ENCODE measurements at places on chromosomes 6 and 20.

DNA sequence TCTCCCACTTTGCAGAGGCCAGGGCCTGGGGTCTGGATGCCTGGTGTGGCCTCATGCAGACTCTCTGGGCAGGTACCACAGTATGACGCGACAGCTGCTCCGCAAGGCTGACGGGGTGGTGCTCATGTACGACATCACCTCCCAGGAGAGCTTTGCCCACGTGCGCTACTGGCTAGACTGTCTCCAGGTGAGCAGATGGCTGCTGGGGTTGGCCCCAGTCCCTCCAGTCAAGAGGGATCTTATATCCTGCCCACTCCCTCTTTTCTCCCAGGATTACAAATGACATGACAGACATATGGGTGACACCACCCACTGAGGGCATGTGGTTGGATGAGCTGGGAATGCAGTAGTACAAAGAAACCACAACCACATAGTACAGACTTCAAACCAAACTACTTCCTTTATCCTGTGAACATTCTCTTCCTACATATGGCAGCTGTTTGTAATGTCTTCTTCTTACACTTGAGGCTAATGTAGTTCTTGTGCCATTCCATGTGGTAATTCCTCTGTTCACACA is 29.9 kb downstream of the RAB44 start:
- peak; percentile 41 for DNase-seq

GRCh38 chr6:12570461-12571030 is 146.0 kb upstream of the PHACTR1 start:
- DNase-seq = no peak

DNA sequence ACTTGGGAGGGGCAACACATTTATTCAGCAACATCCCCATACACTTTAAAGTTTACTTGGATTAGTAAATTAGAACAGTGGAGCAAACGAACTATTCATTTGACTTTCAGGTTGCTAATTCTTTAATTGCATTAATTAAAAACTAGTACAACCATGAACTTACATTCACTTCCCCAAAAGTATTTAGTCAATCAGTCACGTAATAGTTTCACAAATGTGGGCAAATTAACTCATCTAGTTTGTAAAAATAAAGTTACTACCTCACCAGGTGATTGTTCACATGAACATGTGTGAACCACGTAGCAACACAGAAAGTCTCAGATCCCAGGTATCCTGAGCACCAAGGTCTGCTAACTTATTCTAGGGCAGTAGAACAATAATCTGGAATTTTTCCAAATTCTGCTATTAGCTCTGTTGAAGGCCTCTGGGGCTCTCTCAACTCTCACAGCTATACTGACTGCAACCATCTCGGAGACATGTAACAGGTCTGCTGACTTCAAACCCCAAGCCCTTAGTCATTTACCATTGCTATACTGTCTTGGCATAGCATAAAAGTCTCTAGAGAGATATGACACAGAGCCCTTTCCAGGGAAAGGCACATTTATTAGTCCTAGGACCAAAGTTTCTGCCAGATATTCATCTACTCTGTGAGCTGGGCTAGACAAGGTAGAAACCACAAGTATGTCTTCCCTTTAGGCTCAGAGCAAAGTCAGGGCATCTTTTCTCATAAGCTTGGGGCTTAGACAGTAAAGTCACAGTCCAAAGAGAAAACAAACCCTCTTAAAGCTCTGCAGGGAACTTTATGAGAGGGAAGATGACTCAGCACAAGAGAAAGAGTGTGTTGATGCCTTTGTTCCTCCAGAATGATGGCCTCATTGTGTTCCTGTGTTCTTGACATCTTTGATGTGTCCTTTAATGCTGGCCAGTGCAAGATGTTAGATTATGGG is 50.9 kb upstream of the CCDC28A start:
- DNase-seq = no peak

GRCh38 chr6:134261766-134262165 is 56.1 kb downstream of the SGK1 start:
- DNase-seq = no peak

- no peak for DNase-seq
Measured at GRCh38 chr6:152273002-152273401, 364.2 kb downstream of the SYNE1 start.

Measured in activated naive CD4-positive, alpha-beta T cell treated with anti-CD3 and anti-CD28 coated beads, Interleukin-2, amount 10 ng/mL, durations not matched to agents 7 days and 5 days (primary cell).